NCI-H1092 treated with DMSO at 0.1 percent for 48 hours (cell line): ENCODE measurements at places on chromosomes 1 and 21.
A peak's percentile ranks its signal among the peaks of the same experiment; 100 is the strongest.

DNA sequence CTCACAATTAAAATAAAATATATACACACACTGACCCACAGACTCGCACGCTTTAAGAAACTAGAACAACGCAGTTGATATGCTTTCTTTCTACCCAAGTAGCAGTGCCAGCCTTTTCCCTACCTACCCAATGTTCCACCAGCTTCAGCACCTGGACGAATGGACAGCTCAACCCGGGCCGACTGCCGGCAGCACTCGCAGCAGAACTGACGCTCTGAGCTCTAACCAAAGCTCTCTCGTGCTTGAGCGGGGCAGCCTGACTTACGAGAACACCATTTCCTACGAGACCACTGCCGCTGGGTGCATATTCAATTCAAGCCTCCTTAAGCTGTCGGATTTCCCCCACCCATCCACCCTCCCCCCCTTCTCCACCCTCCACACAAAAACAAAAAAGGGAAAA, 127.4 kb upstream of the DPYD start:
- peak; percentile 8 for DNase-seq

GRCh38 chr1:81799939-81800694, 617 bp upstream of the ADGRL2 start:
- peak; percentile 64 for DNase-seq

DNA sequence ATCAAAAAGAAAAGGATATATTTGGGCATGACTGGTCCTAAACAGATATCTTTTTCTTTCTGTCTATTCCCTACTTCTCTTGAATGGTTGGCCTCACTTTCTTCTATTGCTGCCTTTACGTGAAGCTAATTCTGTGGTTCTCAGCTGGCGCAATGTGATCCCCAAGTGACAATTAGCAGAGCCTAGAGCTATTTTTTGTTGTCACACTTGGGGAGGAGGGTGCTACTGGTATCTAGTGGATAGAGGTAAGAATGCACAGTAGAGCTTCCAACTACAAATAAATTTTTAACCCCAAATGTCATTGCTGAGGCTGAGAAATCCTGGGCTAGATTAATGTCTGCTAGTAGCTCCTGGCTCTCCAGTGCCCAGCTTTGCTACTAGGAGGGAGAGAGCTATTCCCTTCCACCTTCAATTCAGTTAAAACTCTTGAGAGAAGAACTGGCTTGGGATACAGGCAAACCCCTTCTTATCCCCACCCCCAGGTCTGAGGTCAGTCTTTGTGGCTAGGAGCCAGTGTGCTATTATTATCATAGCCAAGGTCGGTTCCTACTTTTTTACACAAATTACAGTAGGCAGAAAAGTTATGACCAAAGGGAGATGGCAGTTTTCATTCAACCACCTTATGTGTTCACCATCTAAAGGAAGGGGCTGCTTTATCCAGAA, 102.1 kb downstream of the SNX7 start:
- DNase-seq, result no peak

DNA sequence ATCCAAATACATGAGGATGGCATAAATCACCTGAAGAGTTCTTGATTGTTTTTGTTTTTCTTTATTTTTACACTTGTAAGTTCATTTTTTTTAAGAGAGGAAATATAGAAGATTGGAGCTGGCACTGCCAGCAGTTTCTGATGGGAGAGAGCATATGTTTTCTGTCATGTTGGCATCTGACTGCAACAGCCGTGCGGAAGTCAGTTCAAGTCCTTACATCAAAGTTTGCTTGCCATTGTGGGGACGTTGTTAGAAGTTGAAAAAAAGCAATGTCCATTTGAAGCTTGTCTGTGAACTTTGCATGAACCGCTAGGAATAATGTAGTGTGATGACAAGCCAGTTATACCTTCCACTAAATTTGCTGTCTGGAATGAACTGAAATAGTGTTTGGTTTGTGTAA, 126.5 kb upstream of the USH2A start:
- DNase-seq, result no peak

DNA sequence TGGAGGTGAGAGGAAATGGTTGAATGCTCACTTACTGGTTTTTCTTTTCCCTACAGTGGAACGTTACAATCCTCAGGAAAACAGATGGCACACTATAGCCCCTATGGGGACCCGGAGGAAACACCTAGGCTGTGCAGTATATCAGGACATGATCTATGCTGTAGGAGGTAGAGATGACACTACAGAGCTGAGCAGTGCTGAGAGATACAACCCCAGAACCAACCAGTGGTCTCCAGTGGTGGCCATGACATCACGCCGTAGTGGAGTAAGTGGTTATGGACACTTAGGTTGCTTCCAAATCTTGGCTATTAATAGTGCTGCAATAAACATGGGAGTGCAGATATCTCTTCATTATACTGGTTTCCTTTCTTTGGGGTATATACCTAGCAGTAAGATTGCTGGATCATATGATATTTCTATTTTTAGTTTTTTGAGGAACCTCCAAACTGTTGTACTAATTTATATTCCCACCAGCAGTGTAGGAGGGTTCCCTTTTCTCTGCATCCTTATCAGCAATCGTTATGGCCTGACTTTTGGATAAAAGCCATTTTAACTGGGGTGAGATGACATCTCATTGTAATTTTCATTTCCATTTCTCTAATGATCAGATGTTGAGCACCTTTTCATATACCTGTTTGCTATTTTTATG, 48.8 kb upstream of the DARS2 start:
- DNase-seq, result no peak

- DNase-seq, result no peak
Measured at GRCh38 chr1:243751506-243751905, 98.5 kb downstream of the AKT3 start.

DNA sequence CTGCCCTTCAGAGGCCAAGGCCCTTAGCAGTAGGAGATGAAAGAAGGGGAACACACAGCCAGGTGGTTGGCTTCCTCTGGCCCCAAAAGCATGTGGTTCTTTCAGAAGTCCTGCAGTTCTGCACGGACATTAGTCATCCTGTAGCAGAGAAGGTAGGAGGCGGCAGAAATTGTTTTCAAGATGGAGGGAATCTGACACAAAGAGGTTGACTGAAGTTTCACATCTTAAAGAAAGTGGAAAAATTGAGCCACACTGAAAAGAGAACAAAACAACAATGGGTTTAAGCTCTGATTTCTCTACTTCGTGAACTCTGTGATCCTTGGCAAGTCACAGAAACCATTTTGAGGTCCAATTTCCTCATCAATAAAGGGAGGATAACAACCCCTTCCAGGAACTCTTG, 125.3 kb upstream of the DNAH14 start:
- DNase-seq, result no peak

DNA sequence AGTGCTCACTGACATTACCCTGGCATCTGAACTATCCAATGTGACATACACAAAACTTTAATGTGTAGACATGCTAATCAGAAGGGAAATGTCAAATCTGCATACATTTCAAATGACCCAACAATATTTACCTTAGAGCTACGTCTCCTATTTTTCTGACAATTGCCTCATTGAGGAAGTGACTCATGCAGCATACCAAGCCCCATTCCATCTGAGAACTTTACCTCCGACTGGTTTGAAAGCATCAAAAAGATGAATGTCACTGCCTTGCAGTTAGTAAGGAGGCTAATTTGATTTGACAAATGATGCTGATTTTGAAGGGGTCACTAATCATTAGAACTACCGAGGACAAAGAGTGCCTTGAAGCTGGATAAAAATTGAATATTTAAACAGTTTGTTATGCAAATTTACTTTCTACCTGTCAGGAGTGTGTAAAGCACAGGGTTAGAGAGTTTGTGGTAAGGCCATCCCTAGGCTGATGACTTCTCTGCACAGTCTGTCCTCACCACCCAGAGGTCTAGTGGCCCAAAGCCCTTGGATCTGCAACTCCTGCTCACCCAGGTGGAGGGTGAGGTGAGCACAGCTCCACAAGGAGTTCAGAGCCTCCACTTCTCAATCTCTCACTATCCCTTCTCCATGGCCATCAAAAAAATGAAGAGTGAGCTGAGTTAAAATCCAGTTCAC, 500.3 kb upstream of the C1orf87 start:
- DNase-seq, result no peak

- no peak for DNase-seq
Measured at GRCh38 chr1:28199328-28200233, 23.1 kb upstream of the PTAFR start.

GRCh38 chr1:180258935-180259334, 28.9 kb downstream of the LHX4 start:
- DNase-seq, result no peak

GRCh38 chr21:37297364-37297763, 30.2 kb upstream of the VPS26C start:
- DNase-seq, result no peak

- no peak for DNase-seq
Measured at GRCh38 chr1:70767377-70767776, 280.2 kb downstream of the PTGER3 start.

- no peak for DNase-seq
Measured at GRCh38 chr1:94909486-94909885, 17.4 kb downstream of the CNN3 start.

DNA sequence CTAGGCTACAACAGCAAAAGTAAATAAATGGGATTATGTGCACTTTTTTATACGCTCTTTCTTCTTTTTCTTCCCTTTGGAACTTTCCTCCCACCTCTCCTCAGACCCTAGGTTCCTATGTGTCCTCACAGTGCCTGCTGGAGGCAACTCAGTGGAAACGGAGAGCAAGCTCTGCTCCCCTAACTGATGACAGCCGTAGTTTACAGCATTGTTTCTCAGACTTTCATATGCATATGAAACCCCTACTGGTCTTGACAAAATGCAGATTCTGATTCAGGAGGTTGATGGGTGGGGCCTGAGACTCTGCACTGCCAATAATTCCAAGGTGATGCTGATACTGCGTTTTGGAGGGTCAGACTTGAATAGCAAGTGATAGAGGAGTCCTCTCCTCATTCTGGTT, 34.3 kb upstream of the HMCN1 start:
- DNase-seq, result no peak

DNA sequence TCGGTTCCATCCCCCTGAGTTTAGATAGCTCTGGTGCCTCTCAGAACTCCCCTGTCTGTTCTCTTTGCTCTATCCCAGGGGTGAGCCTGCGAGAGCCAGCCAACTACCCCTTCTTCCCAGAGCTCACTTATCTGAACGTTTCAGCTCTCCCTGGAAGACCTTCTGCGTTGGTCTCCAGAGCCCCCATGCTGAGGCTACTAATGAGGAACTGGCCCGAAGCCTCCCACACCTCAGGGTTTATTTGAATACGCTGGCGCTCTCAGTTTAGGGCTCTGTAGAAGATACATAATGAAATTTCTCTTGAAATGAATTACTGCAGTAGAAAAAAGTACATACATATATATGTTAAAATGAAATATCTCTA, 43.5 kb downstream of the TCEANC2 start:
- DNase-seq, result no peak

DNA sequence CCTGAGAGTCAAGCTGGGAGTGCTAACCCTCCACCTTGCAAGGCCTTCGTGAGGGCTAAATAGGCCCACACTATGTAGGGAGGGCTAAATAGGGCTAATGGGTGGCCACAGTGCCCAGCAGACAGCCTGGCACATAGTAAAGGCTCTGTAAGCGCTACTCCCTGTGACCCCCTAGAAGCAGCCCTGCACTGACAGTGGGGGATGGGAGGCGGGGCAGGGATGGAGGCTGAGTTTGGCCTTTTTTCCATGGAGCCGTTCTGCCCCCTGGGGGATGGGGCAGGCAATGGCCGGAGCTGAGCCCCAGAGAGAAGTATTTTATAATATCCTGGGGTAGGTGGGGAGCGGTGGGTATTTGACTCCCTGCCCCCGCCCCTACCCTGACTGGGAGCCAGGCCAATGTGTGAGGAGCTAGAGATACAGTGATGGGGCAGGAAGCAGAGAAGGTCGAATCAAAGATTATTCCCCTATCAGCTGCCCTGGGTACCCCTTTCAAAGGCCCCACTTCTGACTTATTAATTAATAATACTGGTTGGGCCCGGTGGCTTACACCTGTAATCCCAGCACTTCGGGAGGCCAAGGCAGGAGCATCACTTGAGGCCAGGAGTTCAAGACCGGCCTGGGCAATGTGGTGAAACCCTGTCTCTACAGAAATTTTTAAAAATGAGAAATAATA, 42.3 kb downstream of the LACTBL1 start:
- peak; percentile 63 for DNase-seq

GRCh38 chr1:214364386-214364785, 83.4 kb downstream of the SMYD2 start:
- no peak for DNase-seq

DNA sequence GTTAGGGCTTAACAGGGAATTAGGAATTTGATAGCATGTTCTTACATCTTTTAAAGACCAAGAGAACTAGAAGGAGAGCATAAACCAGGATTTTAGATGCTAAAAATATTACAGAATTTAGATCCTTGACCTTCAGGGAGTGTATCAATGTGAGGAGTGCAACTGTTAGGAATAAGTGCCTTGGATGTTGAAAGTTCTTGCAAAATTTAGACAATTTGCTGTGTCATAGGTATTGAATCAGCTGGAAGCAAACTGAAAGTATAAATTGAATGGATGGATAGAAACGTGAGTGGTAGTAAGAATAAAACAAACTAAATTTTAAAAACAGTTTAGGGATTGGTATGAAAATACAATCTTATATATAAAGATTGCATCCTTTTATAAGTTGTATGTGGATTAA, 27.7 kb downstream of the PPP1R12B start:
- no peak for DNase-seq

- DNase-seq, result peak; percentile 36
Measured at GRCh38 chr1:11690397-11691301, 861 bp upstream of the DRAXIN start.
